ENCODE measurements at places on chromosomes 16 and 17. TPM values are rescaled to one million over a fixed set of nuclear protein-coding genes. Genes with fewer than 3 reads are reported as not detected.
A peak's percentile ranks its signal among the peaks of the same experiment; 100 is the strongest.

GRCh38 chr17:77320044-77320440 is 179.3 kb downstream of the SEC14L1 start:
- peak; percentile 32 for DNase-seq

DNA sequence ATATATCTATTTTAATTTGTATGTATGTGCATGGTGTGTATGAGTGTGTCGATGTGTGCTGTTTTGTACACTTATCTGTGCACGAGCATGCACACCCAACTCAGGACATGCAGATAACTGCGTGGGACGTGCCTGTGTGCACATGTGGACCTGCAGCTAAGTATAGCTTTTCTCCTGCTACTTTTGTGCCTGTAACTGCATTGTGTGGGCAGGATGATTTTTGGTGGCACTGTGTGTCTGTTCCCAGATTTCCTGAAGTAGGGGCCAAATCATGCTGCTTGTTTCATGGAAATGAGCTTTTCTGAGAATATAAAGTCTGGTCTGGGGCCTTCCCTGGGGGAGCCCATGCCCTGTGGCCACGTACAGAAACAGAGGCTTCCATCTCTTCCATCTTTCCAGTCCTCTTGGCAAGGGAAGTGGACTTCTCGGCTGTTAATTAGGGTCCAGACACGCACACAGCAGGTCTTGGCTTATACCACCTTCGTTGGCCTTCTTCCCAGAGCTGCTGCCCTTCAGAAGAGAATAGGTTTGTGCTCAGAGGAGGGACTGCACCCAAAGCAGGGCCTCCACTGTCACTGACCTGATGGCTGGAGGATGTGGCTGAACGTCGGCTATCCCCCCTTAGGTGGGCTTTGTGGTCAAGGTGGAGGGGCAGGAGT is 30.2 kb downstream of the SPNS3 start:
- DNase-seq, result no peak

HS3ST3A1 gene
- 0.41 TPM for total RNA-seq

DNA sequence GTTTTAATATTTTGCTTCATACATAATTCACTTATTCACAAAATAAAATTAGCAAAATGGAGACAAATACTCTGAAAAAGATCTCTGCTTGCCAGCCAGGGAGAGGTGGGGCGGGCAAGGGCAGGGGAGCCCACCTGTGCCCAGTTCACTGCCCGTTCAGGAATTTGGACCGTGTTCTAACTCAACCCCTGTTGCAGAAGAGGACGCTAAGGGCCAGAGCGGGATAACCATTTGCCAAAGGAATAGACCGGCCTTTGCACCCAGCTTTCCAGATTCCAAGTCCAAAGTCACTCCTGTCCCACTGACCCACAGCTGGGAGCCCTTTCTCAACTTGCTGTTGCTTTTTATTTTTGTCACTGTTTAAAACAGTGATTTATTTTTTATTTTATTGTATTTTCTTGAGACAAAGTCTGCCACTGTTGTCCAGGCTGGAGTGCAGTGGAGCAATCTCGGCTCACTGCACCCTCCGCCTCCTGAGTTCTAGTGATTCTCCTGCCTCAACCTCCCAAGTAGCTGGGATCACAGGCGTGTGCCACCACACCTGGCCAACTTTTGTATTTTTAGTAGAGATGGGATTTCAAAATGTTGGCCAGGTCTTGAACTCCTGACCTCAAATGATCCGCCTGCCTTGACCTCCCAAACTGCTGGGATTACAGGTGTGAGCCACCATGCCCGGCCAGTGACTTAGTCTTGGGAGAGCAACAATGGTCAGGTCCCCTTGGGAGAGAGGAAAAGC is 2.7 kb upstream of the PIEZO1 start:
- DNase-seq, result no peak

- no peak for DNase-seq
These were observed 1.2 kb upstream of the UBB start for GRCh38 chr17:16379654-16380053.

MFSD6L gene
- not detected for total RNA-seq

CCDC40 gene
- 0.18 TPM for total RNA-seq

NAE1 gene
- total RNA-seq, result 38.1 TPM

GRCh38 chr16:50597563-50598255 is 49.5 kb downstream of the NKD1 start:
- no peak for DNase-seq

DNA sequence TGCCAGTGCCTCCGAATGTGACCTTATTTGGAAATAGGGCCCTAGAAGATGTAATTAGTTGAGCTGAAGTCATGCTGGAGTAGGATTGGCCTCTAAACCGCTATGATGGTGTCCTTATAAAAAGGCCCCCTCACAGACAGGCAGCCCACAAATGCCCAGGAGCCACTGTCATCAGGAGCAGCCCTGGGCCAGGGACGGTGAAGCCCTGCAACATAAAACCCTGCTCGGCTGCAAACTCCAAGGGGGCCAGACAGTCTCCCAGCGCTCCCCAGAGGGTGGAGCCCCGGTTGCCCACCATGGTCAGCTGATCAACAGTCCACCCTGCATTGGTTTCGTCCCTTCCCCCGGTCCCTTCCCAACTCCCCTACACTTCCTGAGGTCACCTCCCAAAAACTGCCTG is 351.7 kb downstream of the FOXL1 start:
- no peak for DNase-seq

DNA sequence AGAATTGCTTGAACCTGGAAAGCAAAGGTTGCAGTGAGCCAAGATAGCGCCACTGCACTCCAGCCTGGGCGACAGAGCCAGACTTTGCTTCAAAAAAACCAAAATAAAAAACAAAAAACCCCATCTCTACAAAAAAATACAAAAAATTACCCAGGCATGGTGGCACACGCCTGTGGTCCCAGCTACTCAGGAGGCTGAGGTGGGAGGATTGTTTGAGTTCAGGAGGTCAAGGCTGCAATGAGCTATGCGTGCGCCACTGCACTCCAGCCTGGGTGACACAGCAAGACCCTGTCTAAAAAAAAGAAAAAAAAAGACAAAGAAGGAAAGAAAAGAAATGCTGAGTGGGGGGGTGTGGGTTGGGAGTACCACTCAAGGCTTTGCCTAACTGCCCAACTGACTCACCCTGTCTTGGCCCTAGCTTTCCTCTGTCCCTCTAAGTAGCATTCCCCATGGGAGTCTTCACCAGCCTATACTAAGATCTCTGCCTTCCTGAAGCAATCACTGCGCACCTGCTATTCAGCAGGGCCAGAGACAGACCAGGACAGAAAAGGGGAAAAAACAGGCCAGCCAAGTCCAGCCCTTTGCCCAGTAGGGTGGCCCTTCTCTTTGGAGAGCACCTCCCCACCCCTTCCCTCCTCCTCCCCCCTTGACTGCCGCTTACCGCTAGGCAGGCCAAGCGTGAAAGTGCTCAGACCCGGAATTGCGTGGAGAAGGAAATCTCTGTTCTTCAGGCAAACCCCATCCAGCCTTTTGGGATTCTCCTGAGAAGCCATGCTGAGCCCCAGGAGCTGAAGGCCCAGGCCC is 45.8 kb downstream of the RTN4RL1 start:
- DNase-seq, result no peak

CHCT1 gene
- not detected for total RNA-seq

TNFRSF13B gene
- not detected for total RNA-seq

CDH11 gene
- total RNA-seq, result 4.0 TPM

- DNase-seq, result peak; percentile 90
These were observed 42.6 kb downstream of the TSC2 start for GRCh38 chr16:2090481-2090776.
